NCI-H774 (cell line): ENCODE measurements at places on chromosomes 12 and 14.

GRCh38 chr14:64764641-64765520 is 60.7 kb downstream of the PLEKHG3 start:
- no peak for DNase-seq

- no peak for DNase-seq
Observed at GRCh38 chr12:78684419-78684818, 180.2 kb upstream of the SYT1 start.

DNA sequence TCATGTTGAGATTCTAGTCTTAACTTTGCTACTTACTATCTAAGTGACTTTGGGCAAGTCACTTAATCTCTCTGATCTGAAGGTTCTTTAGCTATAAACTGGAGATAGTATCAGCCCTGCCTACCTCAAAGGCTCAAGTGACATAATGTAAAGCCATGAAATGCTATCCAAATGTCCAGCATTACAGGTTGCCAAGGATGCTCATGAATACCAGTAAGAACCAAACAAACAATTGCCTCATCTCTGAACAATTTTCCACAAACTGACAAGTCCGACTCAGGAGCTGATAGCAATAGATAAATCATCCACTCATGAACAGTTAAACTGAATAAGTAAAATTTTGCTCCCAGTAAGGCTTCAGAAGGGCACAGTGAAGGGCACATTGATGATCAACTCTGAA is 51.5 kb downstream of the LMNTD1 start:
- DNase-seq = no peak

GRCh38 chr12:67968321-67968720 is 20.9 kb upstream of the IFNG-AS1 start:
- no peak for DNase-seq

GRCh38 chr12:9096563-9097176 is 19.0 kb downstream of the A2M start:
- no peak for DNase-seq
